AML-193 (cell line): ENCODE measurements at places on chromosomes 2 and 18.

GRCh38 chr2:101788995-101789970 is 91.8 kb downstream of the MAP4K4 start:
- no peak for DNase-seq

DNA sequence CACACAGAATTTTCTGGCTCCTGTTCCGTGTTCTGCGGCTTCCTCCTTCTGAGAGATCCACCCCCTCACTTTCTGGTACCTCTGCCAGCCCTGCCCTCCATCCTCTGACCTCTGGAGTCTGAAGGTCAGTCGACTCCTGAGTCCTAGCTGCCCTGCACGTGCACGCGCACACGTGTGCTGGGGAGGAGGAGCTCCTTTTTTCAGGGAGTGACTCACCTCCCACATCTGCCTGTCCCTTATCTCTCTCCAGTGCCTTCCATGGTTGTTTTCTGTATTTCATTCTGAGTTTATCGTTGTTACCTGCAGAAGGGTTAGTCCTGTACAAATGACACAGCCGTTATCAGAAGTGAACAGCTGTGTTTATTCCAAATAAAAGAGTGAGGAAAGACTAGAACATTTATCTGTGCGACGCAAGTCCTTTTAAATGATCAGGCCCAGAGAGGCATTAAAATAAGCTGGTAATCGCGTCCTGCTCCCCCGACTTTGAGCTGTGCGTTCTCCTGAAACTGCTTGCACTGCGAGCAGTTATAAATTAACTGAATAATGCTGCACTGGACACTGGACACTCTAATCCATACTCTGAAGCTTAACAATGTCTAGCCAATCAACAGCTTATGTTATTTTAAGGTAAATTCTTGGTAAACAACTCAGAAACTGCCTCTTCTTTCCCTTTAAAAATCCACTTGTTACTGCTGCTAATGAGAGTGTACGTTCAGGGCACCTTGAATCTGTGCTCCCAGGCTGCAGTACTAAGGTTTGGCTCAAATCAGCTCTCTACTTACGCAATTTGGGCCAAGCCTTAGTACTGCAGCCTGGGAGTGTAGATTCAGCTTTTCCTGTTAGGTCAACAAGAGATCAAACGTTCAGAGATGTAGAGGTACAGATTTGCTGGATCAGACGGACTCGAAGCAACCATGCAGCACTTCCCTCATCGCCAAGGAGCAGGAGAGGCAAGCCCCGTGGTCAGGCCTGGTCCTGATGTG is 72.5 kb downstream of the GALR1 start:
- no peak for DNase-seq

GRCh38 chr2:98824256-98825019 is 93.5 kb upstream of the MGAT4A start:
- peak; percentile 88 for DNase-seq

GRCh38 chr2:47541848-47542450 is 139.0 kb downstream of the MSH2 start:
- no peak for DNase-seq

DNA sequence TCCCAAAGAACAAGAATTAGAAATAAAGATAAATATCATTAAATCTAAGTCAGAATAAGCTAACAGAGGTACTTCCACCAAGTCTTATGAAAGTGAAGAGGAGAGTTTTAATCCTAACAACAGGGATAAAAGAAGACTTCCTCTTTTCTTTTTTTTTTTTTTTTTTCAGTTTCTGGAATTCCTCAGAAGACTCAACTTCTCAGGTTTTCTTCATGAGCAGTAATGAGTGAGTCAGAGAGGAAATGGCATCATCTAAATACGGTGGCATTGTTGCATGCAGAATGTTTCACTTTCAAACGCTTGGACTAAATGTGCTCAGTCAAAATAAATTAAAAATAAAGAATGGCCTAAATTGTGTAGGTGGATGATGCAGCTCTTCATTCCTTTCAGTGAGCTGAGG is 45.6 kb upstream of the ARHGAP15 start:
- peak; percentile 43 for DNase-seq

DNA sequence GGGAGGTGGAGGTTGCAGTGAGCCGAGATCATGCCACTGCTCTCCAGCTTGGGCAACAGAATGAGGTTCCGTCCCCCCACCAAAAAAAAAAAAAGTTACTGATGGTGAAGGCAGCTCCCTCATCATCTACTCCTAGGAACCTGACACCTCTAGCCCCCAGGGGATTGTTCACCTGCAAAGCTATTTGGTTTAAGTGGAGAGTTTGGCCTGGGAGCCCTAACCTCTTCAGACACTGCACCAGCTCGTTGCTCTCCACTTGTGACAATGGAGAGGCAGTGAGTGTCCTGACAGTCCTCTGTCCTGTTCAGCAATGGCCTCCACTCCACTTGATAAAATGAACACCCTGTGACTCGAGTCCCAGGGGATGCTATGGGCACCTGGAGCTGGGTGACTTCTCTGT is 43.5 kb downstream of the ATP6V1C2 start:
- DNase-seq, result no peak

DNA sequence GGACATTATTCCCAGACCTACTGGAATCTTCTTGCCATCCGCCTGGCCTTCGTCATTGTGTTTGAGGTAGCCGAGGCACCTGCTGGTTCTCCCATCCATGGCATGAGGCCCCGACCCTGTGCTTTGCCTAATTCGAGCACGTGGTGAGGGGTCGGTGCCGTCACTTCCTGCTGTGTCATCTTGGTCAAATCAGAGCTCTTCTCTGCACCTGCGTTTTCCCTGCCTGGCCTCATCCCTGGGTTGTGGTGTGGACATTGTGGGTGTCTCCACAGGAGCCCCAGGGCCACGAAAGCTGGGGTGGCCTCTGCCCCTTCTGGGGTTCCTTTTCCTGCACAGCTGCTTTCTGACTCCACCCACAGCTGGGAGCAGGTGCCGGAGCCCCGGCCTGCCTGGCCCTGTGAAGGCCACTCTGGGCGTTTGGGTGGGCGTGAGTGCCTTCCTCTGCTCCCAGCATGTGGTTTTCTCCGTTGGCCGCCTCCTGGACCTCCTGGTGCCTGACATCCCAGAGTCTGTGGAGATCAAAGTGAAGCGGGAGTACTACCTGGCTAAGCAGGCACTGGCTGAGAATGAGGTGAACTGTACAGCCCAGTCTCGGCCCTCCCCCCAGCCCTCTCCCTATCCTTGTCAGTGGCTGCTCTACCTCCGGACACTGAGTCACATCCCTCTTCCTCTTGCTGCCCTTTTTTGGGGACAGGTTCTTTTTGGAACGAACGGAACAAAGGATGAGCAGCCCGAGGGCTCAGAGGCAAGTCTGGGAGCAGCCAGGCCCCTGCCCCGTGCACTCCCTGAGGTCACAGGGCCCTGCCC is 34.9 kb downstream of the ANO7 start:
- no peak for DNase-seq

DNA sequence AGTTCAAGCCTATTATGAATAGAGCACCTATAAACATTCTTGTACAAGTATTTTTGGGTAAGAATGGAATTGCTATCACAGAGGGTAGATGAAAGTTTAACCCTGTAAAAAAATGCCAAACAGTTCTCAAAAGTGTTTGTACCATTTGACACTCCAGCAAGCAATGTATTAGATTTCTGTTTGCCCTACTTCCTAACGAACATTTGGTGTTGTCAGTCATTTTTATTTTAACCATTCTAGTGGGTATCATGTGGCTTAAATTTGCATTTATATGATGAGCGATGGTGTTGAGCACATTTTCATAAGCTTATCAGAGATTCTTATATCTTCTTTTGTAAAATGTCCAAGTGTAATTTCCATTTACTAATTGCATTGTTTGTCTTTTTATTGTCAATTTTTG is 608.2 kb upstream of the ACVR2A start:
- no peak for DNase-seq

DNA sequence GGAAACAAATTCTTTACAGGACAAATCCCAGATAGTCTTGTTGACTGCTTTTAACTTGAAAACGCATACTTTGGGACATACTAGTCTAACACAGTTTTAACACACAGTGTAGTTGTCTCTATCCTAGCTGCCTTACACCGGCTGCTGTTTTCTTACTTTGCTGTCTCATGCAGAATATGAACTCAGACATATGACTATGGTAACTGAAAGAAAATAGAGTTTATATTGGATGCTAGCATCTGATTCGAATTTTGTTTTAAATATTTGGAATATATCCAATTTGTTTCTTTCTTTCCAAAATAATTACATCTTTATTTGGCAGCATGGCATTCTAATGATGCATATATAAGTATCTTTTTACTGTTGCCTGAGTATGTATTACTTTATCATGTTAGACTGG is 69.8 kb downstream of the ANKRD12 start:
- no peak for DNase-seq

- no peak for DNase-seq
Observed at GRCh38 chr2:22189893-22190480, 1066.2 kb downstream of the TDRD15 start.

GRCh38 chr18:39297225-39297624 is 1731.6 kb upstream of the CELF4 start:
- DNase-seq, result no peak

GRCh38 chr18:13216092-13216582 is 2.4 kb upstream of the LDLRAD4 start:
- peak; percentile 94 for DNase-seq

GRCh38 chr2:109474319-109474825 is 139.4 kb downstream of the SEPTIN10 start:
- no peak for DNase-seq

DNA sequence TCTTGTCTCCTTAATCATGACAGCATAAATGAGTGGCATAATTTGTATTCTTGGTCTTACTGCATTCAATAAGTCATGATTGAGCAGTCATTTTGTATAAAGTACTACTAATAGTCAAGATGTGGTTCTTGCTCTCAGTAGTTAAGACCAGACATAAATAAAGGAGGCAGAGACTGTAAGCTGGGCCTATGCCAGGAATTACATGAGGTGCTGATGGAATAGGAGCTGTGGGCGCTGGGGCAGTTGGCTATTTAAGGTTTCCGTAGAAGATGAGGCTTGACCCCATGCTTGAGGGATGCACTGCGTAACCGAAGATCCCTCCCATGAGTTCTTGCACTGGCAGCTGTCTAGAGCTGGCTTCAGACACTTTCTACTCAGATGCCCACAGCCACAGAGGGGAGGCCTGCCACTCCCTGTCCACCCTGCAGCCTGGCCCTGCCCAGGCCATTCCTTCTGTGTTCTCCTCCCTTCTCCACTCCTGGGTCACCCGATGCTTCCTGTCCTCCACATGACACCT is 150.9 kb upstream of the REV1 start:
- DNase-seq, result no peak

GRCh38 chr2:152189622-152190495 is 14.3 kb upstream of the STAM2 start:
- peak; percentile 58 for DNase-seq

- no peak for DNase-seq
Observed at GRCh38 chr2:79387431-79387830, 125.4 kb upstream of the CTNNA2 start.

DNA sequence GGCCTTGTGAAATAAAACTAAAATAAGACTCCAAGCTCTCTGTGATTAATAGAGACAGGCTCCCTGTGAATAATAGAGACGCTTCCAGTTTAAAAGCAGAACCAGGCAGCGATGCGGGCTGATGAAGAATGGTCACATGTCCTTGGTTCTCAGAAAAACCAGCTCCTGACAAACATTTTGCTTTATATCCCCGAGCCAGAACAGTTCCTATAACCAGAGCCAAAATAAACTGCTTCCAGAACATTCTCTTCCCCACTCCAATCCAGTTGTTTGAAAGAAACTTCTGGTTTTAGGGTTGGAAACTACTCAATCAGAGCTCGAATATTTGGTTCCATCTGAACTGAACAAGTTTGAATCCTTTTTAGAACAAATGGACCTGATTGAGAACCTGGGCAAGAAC is 213.7 kb downstream of the TSN start:
- DNase-seq, result no peak

- DNase-seq, result no peak
Observed at GRCh38 chr2:172437419-172438341, 10.3 kb downstream of the ITGA6 start.

DNA sequence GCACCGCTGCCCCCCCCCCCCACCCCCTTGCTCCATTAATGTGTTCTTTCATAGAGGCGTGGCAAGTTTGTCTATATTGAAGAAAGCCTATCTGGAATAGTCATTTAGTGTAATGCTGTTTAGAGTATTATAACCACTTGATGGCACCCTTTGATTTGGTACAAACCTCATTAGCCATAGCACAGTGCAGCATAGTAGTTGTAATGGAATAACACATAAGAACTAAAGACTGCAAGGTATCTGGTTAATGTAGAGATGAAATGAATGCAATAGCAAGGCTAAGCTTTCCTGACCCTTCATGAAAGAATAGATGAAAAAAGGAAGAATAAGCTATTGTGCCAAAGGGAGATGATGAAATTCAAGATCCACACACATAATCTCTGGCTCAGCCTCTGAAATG is 81.9 kb downstream of the EHBP1 start:
- DNase-seq, result peak; percentile 67

- DNase-seq, result no peak
Observed at GRCh38 chr2:188819792-188820191, 154.4 kb upstream of the COL3A1 start.

DNA sequence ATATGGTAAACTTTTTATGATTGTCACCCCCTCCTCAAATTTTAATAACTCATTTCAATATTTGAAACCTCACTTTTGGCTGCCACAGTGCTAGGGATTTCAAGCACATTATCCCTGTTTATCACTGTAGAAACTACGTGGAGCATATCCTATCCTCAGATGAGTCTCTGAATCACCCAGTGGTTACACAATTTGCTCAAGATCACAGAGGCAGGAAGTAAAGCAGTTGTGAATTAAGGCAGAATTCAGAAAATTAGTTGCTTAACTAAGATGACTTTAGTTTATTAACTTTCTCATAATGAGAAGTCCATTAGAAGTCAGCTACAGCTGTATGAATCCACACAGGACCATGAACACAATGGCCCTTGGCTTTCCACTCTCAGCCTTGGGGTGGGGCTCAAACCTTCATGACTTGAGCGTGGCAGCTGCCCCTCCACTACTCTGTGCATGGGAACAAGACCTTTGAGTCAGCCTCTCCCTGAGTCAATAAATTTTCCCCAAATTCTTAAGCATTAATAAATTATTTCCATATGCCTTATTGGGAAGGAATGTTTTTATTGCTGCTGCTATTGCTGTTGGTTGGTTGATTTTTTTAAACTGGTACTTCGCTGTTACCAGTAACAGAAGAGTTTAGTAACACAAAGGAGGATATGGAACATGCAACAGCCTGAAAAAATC is 369.0 kb downstream of the CBLN2 start:
- no peak for DNase-seq

DNA sequence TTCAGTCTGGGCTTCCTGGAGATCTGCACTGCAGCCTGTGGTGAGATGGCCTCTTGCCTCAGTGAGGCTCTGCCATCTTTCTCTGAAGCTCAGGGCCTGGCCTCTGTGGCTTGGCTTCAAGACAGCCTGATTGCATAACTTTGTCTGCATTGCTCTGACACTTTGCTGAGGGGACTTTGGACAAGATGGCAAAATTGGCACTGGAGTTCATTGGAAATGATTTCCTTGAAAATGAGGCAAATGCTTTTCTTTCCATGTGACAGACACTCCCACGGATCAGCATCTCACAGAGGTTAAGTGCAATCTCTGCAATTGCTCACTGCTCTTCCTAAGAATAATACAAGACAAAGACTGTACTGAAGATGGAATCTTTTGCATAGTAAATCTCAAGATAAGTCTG is 166.8 kb downstream of the KCNS3 start:
- no peak for DNase-seq
